ENCODE measurements at places on chromosomes 7 and 10.
A peak's percentile ranks its signal among the peaks of the same experiment; 100 is the strongest.

DNA sequence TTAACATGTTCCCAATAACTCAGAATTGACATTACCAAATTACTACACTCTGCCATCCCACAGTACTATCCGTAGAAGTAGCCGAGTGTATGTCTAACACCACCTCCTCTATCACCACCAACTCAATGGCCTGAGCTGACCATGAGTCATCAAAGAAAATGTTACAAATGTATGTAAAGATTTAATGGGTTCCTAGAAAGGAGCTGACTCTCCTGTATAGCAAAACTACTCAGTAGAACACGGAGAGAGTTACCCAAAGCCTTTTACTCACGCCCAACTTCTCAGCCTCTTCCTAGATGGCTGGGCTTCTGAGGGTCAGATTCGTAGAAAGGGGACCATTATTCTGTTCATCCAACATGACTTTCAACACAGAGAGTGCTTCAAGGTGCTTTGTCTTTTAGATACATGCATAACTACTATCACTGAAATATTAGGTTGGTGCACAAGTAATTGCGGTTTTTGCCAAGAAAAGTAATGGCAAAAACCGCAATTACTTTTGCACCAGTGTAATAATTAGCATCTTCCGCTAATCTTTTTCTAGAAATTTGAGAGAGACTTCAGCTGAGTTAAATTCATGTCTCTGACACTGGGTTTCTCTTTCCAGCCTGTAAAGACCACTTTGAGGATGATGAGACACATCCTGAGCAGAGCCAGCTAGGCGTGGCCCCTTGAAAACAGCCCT lies 24.0 kb upstream of the NANOS1 start:
- DNase-seq = no peak

GRCh38 chr7:90994601-90995000 lies 269.6 kb upstream of the FZD1 start:
- no peak for DNase-seq

DNA sequence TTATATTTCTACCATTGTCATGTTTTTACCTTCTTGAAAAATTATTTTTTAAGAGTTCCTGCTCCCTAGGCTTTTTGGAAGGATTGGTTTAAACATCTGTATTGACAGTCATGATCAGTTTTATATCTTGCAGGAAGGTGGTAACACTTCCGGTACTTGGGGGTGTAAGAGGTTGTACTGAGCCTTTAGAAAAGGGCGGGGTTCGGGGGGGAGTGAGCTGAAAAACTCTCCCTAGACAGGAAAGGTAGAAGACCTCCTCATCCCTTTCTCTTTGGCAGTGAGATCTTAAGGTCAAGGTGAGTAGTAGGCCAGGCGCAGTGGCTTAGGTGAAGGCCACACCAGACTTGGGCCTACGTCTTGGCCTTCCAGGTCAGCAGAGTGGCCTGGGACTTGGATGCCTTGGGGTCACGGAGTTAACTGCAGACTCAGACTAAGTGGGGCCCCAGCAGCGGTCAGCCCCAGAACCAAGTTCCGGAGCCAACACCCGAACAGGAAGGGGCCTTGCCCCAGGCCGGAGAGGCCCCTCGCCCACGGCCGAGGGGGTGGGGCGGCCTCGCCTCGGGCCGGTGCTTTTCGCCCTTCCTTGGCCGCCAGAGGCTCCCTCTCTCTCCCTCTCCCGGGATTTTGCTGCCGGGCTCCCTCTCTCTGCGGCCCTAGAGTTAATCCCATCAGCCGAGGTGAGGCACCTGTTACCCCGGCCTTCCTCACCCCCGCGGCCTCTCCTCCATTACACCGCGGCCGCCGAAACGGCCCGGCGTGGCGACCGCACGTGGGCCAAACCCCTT lies at the start of gene PPP1R9A:
Gene PPP1R9A, plus strand, starts transcription at position 569 of the 785 bp plus-strand sequence. CDS start 2,520 bp downstream, outside the sequence.
- DNase-seq = no peak

DNA sequence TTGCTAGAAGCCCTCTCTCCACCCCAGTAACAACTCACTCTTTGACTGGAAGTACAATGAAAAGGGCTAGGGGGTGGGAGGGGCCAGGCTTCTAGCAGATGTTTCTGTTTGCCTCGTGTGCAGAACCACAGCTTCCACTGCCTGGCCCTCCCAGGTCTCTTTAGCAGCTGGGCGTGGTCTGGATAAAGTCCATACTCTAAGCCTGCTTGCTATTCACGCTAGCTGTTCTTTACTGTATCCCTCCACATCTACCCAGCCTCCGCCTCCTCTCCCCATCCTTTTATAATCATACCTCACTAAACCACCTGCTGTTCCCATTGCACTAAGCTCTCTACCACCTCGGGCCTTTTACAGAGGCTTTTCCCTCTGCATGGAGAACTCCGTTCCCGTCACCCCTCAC lies 288.8 kb downstream of the CAMK1D start:
- no peak for DNase-seq

DNA sequence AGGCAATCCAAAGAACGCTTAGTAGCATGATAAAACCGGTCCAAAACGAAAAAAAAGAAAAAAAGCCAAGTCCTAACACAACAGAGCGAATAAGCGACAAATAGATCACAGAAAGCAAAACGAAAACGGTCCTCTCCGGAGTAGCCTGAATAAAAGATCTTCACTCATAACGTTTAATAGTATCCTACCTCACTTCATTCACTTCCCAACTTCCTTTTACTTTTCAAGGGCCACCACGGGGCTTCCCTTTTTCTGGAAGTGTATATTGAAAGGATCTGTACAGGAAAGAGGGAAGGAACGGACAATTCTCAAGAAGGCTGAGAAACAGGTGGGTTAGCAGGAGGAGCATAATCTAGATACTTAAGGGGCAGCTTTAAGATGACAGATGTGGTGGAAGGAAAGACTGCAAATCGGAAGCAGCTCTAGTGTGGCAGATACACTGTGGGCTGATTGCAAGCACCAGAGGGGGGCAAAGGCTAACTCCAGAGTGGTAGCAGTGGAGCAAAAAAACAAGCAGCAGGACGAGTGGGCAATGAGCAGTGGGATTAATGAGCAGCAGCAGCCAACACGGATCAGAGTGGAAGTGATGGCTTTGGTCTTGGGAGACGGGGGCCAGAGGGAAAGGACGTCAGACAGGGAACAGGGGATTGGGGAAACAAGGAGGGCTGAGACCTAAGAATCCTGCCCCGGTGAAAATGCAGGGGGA lies 866 bp downstream of the CNOT4 start:
- DNase-seq = peak; percentile 30

GRCh38 chr7:15015545-15016314 lies 113.2 kb upstream of the DGKB start:
- DNase-seq = peak; percentile 20

DNA sequence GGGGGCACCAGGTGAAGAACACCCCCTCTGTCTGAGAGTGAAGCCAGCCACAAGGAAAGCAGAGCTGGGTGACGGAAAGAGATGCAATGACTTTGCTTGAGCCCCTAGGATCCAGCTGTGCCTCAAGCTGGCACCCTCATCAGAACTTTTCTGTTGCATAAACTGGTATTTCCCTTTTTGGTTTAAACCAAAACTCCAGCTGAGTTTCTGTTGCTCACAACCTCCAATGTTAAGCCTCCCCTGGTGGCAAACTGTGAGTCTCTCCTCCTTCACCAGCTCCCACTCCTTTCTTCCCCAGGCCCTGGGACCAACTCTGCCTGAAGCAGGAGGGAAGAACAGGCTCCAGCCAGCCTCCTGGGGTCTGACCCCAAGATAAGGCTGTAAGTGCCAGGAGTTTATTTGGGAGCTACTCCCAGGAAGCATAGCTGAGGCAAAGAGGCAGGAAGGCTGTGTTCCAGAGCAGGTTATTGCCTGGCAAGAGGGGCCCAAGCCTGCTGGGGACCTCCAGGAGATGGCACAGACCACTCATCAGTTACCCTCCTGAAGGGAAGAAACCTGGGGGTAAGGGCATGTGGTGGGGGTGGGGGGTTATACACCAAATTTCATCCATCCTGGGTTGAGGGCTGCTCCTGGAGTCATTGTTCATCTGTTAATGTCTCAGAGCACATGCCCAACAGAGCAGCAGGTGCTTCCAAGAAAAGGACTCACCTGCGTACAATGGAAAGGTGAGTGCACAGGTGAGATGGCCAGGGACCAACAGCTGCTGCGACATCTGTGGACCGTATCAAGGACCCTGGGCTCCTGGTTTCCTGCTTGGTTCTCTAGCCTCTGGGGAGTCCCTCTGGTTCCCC lies 73.3 kb upstream of the NANOS1 start:
- no peak for DNase-seq

- no peak for DNase-seq
These were observed 42.8 kb downstream of the ADRA2A start for GRCh38 chr10:111119637-111120036.

GRCh38 chr10:30373596-30374327 lies 24.7 kb upstream of the MTPAP start:
- no peak for DNase-seq

GRCh38 chr7:131381069-131381838 lies 53.6 kb downstream of the MKLN1 start:
- no peak for DNase-seq

DNA sequence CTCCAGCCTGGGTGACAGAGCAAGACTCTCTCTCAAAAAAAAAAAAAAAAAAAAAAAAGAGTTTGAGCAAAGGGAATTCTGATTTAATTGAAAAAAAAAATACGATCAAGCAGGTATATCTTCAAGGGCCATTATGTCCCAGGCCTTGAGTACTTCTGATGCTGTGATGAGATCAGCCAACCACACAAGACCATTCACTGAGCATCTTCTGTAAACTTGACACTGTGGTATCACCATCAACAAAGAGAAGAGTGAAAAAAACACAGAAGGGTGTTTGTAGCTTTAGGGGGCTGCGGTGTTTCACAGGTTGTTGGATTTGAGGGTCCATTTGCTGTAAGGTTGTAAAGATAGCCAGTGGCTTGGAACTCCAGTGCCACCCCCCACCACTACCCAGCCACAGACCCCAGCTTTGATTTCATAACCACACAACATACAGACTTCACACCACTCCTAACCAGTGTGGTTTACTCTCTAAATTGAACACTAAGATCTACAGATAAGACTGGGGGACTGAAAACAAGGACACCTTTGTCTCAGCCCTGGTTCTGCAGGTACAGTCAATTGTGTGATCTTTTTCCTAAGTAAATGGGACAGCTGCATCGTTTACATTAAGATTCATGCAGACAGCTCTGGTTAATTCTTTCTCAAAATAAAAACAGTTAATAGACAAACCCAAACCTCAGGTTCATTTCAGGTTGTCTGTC lies 66.4 kb downstream of the CDC123 start:
- no peak for DNase-seq

GRCh38 chr7:79590916-79591623 lies 137.6 kb upstream of the MAGI2 start:
- DNase-seq = no peak

- no peak for DNase-seq
These were observed 74.0 kb downstream of the CARD11 start for GRCh38 chr7:2969398-2970306.

DNA sequence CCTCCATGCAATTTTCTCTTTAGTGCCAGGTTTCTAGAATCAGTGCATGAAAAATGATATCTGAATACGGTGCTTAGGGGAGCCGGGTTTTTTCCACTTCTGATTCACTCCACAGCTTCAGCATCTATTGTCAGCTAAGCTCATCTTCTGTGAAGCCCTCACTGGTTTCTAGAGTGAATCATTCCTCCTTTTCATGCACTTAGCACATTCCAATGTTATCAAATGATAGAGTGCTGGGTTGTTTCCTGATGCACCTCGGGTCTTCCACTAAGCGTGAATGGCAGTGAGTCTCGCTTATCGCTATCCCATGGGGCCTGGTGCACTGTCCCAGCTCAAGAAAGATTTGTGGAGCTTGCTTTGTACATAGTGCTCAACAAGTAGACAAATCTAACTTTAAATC lies 170.9 kb upstream of the RHEB start:
- DNase-seq = no peak

- DNase-seq = no peak
These were observed 37.2 kb upstream of the PDLIM1 start for GRCh38 chr10:95328013-95328412.

- no peak for DNase-seq
These were observed 14.6 kb upstream of the CYP3A5 start for GRCh38 chr7:99694201-99694911.

GRCh38 chr7:105206985-105207384 lies 181.7 kb downstream of the SRPK2 start:
- DNase-seq = no peak

GRCh38 chr7:157628456-157628855 lies 291.7 kb downstream of the DNAJB6 start:
- no peak for DNase-seq

- DNase-seq = no peak
These were observed 204.7 kb downstream of the TAX1BP1 start for GRCh38 chr7:27944643-27945042.

DNA sequence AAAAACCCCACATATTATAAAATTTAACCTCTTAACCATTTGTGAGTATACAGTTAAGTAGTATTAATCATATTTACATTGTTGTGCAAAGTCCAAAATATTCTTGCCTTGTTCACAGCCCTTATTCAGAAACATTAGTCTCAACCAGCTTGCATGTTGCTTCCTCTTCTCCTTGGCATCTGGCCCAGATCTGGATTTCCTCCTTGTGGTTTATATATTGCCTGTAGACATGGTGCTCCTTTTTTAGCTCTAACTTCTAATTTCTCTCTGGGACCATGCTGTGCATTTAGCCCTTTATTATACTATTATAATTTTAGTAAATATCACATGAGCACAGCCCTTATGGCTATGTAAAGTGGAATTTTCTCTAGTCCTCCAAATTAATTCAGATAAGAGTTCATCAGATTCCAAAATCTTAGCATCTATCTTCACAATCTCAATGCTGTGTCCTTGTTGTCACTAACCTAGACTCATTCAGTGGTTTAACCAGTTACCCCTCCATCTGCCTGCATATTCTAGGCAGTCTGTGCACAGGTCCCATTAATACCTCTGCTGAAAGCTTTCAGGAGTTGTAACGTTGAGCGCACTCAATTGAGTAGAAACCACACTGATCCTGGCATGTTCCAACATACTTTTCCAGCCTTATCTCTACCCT lies 7.9 kb downstream of the CPED1 start:
- peak; percentile 76 for DNase-seq

- DNase-seq = peak; percentile 78
These were observed 5.1 kb upstream of the HOXA11 start for GRCh38 chr7:27189997-27190748.

DNA sequence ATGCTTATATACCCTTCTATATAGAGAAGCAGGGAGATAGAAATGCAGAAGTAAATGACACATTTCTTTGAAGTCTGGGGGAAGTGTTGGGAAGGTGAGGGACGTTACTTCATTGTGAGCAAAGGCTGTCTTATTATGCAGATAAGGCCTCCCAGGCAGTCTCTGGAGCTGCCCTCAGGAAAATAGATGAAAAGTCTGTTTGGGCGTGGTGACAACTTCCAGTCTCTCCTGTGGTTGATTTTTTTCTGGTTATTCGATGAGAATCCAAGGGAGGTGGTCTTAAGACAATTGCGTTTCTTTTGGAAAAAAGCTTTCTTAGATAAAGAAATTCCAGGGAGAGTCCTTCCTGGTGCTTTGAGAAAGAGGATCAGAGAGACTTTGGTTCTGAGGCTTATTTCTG lies 84.0 kb downstream of the NEUROD6 start:
- no peak for DNase-seq

- DNase-seq = no peak
These were observed 28.1 kb downstream of the YWHAG start for GRCh38 chr7:76330673-76331072.

GRCh38 chr10:49072166-49072885 lies 43.0 kb downstream of the VSTM4 start:
- no peak for DNase-seq

GRCh38 chr10:118914629-118915028 lies 114.9 kb upstream of the NANOS1 start:
- no peak for DNase-seq

GRCh38 chr7:36865019-36865418 lies 140.7 kb upstream of the AOAH start:
- DNase-seq = no peak

Data from GF-D8 (cell line).